HS-27A (cell line): ENCODE measurements at places on chromosomes 4 and X.

GRCh38 chr4:105998171-105999063 lies 103.1 kb downstream of the NPNT start:
- no peak for DNase-seq

DNA sequence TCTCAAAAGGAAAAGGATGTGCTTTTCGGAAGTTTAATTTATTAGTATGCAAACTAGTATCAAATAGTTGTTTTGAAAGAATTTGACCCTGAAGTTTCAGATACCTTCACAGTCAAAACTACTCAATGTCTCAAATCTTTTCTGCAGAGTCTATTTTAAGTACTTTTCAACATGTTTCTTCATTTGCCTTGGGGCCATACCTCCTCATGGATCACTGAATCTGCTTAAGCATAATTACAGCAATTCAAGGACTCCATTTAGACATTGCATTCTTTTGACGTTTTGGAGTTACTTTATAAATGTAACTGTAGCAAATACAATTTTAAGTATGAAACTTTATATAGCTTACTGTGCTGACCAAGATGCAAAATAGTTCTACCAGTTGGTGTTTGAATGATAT lies 25.5 kb downstream of the PALLD start:
- no peak for DNase-seq

GRCh38 chr4:16641971-16642370 lies 256.5 kb downstream of the LDB2 start:
- DNase-seq, result no peak

- DNase-seq, result no peak
These were observed 73.9 kb downstream of the QRFPR start for GRCh38 chr4:121306931-121307330.

DNA sequence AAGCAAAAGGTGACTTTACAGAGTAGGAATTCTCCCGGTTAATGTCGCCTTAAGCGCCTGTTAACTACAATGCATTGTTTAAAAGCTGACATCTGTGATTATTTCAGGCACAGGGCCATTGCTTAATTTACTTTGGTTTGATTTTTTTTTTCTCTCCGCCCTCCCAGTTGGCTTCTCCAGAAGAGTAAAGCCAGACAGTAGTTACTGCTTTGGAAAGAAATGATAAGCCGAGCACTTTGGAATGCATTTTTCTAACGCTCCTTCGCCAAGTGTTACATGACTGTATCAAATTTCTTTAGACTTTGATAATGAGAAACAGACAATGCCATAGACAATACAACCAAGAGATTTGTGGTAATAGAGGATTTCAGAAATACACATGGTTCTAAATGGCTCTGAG lies 383.0 kb upstream of the TENM3 start:
- no peak for DNase-seq

DNA sequence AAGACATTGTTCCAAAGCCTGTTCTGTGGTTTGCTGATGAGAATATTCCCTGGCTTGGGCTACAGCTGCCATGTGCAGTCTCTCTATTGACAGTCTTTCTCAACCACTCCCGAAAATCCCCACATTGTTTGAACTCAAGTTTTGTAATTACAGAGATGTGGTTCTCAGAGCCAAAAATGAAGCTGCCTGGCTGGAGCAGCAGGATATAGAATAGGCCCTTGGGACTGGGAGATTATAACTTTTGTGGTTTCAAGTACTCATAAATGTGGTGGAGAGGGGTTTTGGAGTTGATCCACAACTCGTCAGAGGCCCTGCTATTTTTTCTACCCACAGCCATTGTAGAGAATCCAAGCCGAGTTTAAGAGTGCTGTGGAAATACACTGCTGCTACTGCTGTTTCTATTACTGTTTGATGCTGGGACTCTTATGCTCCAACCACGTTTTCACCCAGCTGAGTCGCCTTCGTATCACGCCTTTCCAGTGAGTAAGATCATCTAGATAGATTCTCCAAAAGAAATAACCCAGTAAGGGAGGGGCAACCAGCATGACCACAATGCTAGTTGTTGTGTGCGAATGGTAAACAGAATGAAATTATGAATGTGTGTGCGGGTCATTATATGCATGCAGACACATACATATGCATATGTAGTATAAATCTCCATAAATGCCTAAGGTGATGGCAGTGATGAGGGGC lies 57.1 kb upstream of the ATXN3L start:
- no peak for DNase-seq
